ENCODE measurements at places on chromosomes 1 and 21. TPM values are rescaled to one million over a fixed set of nuclear protein-coding genes. Genes with fewer than 3 reads are reported as not detected.

DNA sequence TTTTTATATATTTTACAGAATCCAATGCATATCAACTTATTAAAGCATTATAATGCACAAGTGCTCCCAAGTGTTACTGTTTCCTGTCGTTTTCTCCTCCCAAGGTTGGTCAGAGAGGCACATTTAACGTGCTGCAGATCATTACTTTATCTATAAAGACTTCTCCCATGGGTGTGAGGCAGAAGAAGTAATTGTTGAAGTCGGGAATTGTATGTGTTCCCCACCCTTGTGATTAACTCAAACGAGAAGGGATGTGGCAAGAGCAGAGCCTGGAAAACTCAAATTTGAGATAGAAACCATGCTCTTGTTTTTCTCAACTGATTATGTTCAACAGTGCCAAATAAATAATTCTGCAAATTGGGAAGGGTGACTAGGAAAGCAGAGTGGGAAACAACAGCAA, 412.5 kb upstream of the ADAMTS5 start:
- DNase-seq = no peak

DNA sequence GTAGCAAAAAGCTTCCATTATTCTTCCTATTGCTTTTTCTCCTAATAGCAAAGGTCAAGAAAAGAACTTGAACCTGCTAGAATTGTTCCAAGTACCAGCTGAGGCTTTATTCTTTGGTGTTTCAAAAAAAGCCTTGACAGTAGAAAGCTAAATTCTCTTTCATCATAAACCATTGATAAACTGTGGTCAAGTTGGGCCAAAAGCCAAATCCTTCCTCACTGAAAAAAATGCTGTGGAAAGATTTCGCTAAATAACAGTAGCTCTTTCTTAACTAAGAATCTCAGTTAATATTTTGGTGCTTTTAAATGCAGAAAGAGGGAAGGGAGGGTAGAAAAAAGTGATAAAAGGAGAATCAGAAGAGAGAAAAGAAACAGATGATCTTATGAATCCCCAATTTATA, 14.0 kb upstream of the JAM2 start:
- DNase-seq = no peak

- DNase-seq = no peak
Observed at GRCh38 chr1:207822124-207822601, 70.3 kb downstream of the CD46 start.

DNA sequence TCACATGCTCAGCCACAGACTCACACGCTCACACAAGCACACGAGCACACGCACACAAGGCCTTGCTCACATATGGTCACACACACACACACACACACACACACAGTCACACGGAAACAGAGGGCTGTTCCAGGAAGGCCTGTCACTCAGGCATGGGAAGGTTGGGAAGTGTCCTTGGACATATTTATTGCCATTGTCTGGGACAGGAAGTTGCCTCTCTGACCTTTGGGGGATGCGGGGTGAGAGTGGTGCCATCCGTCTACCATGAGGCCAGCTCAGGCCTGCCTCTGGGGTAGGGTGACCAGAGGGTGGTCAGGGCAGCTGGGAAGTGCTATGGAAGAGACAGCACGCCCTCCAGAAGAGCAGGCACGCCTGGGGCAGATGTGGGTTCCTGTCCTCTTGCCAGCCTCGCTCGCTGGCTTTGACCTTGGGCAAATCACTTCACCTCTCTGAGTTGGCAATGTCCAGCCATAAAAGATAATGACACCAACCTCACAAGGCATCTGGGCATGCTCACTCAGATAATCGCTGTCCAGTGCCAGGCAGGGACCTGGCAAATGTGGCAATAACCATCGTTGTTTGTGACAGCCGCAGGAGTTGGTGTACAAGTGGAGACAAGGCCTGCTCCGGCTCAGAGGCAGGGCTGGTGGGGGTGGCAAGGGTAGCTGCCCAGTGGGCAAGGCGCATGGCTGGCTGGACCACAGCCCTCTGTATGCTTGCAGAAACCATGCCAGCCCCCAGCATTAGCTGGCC, 8.0 kb upstream of the GUCA2A start:
- no peak for DNase-seq

GRCh38 chr1:18748435-18748834, 111.0 kb downstream of the TAS1R2 start:
- DNase-seq = no peak

DNA sequence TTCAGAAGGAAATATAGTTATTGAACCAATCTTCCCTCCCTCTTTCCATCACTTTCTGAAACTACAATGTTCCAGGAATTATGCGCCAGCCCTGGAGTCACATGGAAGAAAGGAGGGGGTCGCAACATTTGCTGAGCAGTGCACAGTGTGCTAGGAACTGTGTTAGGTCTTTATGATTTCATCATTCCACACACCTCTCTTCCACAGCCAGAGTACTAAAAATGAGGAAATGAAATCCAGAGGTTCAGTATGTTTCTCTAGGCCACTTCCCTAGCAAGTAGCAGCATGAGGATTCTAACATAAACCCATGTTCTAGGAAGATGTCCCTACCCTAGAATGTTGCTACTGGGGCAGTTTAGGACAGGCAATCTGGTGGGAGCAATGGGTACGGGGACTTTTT, 158.1 kb downstream of the SLC45A1 start:
- no peak for DNase-seq

- DNase-seq = no peak
Observed at GRCh38 chr1:6692956-6693355, 8.7 kb downstream of the DNAJC11 start.

DNA sequence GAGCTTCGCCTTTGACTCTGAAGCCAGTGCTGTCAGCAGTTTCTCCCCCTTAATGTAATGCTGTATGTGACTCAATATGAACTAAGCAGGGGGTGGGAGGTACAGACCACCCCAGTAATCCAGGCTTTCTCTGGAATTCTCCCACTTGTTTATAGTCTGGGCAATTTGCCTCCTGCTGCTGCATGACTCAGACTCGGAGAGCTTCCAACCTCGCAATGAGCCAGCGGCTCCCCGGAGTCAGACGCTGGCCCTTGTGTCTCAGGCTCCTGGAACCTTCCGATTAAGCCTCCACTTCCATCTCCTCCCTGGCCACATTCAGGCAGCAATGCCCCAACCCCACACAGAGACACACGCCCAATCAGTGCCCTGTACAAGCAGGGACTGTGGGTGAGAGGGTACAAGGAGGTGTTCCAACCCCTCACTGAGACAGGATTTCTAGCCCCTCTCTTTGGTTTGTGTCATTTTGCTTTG, 471.7 kb upstream of the VAMP3 start:
- peak; percentile 88 for DNase-seq

- peak; percentile 90 for DNase-seq
Observed at GRCh38 chr1:45304311-45305081, 22.2 kb upstream of the HPDL start.

TAS1R3 gene
- total RNA-seq = 0.74 TPM

OR2T11 gene
- total RNA-seq = not detected

TMEM61 gene
- 3.4 TPM for total RNA-seq

JAM2 gene
- total RNA-seq = 9.1 TPM
